ENCODE measurements at places on chromosomes 3 and 15.

DNA sequence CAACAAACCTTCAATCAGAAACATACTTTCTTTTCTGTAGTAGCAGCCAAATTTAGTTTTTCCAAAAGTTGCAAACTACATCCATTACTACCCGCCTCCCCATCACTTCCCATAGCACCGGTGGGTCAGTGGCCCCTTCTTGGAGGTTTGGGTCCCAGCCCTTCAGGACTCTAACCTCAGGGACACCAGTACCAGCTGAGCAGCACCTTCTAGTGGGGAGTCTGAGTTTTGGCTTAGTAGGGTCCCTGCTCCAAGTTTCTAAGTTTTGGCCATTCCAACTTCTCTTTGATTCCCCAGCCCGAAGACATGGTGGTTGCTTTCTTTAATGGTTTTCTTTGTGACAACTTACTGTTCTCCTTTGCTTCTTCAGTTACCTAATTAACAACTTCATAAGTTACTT is 160.6 kb downstream of the ECT2 start:
- no peak for DNase-seq

DNA sequence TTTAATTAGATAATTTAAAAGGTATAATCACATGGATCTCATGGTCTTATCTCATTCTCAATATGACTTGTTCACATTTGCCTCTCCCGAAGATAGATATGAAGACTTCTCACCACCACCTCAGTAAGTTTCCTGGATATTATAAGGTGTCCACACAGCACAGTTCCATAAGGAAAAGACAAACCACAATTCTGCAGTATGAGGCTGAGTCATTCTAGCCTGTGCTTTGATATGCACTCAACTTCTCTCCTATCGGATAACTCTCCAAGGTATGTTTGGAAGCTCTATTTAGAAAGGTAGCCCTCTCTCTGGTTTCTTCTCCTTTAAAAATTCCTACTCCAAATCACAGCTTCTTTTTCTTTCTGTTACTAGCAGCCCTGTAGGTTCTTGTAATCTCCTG is 612.8 kb downstream of the ZPLD1 start:
- DNase-seq: no peak

- DNase-seq: no peak
Measured at GRCh38 chr15:91542226-91542625, 311.3 kb upstream of the SLCO3A1 start.

- DNase-seq: no peak
Measured at GRCh38 chr3:101478980-101479379, 34.0 kb downstream of the SENP7 start.

DNA sequence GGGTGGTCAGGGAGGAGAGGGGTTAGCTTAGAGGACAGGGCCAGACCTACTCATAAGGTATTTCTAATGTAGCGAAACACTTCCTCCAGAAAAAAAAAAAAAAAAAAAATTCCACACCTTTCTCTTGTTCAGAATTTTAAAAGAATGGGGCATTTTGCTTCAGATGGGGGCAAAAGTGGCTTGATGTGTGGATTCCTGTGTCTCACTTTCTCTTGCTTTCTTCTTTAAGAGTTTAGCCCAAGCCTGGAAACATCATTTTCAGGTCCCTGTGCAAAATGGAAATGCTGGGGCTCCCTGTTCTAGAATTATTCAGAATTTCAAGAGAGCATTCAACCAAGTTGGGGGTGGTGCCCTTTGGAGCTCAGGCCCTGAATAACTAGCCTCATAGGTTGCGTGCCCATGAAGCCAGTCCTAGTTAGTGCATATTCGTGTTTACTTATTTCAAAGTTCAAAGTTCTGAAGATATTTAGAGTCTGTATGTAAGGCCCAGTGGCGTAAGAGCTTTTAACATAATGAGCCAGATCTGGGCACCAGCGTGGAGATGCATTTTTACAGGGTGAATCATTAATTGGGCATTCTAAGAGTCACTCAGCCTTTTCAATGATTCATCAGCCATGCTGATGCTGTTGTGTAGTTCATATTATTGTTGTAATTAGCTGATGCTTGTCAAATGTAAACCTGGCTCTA is 104.5 kb downstream of the RPLP1 start:
- no peak for DNase-seq

GRCh38 chr3:149813367-149814281 is 609 bp downstream of the RNF13 start:
- DNase-seq: no peak

- no peak for DNase-seq
Measured at GRCh38 chr3:156513619-156514018, 41.3 kb downstream of the SSR3 start.

DNA sequence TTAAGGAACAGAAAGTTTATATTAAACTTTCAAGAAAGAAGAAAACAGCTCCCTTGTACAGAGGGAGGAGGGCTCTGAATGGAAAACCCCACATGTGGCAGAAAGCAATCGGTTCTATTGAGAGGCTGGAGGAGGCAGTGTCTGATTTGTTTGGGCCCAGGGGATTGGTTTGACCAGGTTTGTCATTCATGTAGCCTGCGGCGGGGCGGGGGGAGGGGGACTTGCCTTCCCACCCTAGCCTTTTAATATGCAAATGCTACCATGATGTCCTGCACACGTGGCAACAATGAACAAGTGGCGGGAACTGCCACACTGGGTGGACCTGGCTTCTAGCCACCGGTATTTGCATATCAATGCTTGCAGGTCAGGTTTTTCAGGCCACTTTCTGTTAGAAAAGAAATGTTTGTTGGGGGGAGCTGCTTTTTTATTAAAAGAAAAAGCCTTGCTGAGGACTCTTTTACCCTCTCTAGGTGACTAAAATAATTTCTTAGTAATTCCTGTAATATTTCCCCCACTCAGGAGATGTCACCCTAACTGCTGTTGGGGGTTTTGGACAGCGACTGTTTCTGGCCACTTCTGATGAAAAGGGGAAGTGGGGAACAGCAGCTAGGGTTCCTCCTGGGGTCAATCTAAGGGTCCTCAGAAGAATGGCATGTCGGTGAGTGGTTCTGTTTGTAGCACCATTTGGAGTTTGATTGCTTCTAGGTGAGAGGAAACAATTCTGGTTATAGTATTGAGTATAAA is 691.2 kb downstream of the TBL1XR1 start:
- DNase-seq: no peak

GRCh38 chr3:44070841-44071546 is 170.7 kb upstream of the TOPAZ1 start:
- DNase-seq: no peak

- no peak for DNase-seq
Measured at GRCh38 chr15:76936671-76937070, 5.1 kb downstream of the RCN2 start.

- DNase-seq: peak; percentile 5
Measured at GRCh38 chr3:155870945-155871745, 695 bp downstream of the GMPS start.

DNA sequence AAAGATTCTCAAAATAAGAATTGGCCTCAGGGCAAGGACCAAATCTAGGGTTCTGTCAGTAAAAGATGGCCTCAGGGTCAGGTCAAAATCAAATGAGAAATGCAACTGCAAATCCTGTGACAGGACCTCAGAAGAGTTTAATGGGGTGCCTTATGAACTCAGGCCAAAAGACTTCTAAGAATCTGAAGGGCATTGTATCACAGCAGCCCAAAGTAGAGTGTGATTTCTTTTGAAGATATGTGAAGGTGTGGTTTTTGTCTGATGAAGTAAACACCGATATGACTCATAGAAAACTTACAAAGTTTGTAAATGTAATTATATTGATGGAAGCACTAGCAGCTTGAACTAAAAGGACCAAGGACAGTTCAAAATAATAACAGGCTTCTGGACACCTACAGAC is 966.1 kb downstream of the AGBL1 start:
- no peak for DNase-seq

- DNase-seq: no peak
Measured at GRCh38 chr3:126480861-126481260, 5.2 kb upstream of the ZXDC start.

- DNase-seq: no peak
Measured at GRCh38 chr15:66164788-66165187, 88.8 kb downstream of the MEGF11 start.

GRCh38 chr15:20106026-20106425 is 435.6 kb downstream of the GOLGA6L6 start:
- DNase-seq: no peak

DNA sequence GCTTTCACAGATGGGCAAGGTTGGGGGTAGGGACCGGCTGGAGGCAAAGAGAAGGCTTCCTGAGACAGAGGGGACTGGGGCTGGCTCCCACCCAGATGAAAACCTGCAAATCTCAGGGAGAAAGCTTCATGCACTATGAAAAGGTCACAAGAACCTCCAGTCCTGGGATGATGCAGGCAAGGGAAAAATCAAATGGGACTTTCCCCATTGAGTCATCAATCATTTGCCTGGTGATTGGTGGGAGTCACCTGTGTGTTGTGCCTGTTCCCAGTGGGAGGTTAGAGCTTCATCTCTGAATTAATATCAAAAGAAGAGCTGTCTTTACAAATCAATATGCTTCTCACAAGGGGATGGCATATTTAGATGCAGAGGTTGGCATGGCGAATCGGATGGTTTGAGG is 49.9 kb downstream of the CACNA1D start:
- DNase-seq: no peak

- no peak for DNase-seq
Measured at GRCh38 chr3:37862219-37862902, 681 bp downstream of the CTDSPL start.

DNA sequence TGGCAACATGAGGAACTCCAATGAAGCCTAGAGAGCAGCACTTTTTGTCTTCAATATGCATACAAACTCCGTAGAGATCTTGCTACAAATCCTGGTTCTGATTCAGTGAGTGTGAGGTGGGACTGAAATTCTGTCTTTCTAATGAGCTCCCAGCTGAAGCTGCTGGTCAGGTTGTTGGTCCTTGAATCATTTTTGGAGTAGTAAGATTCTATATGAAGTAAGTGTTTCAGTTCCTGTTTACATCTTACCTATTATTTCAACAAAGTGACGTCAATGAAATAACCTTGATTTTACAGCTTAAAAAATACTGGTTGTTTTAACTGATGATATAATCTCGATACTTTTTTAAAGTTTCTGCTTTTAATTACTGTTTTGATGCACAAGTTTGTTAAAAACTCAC is 33.9 kb downstream of the SHQ1 start:
- no peak for DNase-seq

GRCh38 chr15:99361545-99362185 is 110.4 kb downstream of the LRRC28 start:
- DNase-seq: no peak

GRCh38 chr3:153970047-153970446 is 151.1 kb upstream of the ARHGEF26 start:
- DNase-seq: no peak

- no peak for DNase-seq
Measured at GRCh38 chr15:71191296-71191695, 76.0 kb downstream of the THSD4 start.

- no peak for DNase-seq
Measured at GRCh38 chr3:54870423-54870822, 57.4 kb downstream of the LRTM1 start.

GRCh38 chr3:194042927-194043326 is 93.0 kb upstream of the HES1 start:
- no peak for DNase-seq

DNA sequence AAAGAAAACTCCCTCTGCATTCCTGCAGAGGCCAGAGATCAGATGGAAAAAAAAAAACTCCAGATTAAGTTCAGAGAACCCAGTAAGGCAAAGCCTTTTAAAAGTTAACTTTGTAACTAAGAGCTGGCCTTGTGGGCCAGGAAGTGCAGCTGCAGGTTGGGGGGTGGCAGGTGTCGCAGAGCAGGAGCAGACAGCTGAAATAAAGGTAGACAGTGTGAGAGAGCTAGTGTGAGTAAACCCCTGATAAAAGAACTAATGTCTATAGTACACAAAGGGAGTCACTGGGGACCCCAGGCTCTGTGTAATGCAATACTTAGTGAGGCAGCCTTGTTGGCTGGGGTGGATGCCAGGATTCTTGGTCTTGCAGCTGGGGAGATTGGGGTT is 42.1 kb downstream of the PPCDC start:
- no peak for DNase-seq

DNA sequence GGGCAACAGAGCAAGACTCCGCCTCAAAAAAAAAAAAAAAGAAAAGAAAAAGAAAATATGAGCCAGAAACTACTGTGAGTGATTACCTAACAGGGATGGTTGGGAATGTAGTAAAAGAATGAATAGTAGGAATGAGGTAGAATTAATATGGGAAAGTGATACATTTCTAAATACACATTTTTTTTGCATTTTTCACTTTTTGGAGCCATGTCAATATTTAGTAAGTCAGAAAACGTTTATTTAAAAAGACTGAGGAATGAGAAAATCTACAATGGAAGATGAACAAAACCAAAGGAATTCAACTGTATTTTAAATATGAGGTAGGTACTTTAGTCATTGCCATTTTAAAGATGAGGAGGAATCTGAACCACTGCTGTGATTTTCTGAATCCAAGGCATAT is 817.2 kb upstream of the CADM2 start:
- DNase-seq: no peak

DNA sequence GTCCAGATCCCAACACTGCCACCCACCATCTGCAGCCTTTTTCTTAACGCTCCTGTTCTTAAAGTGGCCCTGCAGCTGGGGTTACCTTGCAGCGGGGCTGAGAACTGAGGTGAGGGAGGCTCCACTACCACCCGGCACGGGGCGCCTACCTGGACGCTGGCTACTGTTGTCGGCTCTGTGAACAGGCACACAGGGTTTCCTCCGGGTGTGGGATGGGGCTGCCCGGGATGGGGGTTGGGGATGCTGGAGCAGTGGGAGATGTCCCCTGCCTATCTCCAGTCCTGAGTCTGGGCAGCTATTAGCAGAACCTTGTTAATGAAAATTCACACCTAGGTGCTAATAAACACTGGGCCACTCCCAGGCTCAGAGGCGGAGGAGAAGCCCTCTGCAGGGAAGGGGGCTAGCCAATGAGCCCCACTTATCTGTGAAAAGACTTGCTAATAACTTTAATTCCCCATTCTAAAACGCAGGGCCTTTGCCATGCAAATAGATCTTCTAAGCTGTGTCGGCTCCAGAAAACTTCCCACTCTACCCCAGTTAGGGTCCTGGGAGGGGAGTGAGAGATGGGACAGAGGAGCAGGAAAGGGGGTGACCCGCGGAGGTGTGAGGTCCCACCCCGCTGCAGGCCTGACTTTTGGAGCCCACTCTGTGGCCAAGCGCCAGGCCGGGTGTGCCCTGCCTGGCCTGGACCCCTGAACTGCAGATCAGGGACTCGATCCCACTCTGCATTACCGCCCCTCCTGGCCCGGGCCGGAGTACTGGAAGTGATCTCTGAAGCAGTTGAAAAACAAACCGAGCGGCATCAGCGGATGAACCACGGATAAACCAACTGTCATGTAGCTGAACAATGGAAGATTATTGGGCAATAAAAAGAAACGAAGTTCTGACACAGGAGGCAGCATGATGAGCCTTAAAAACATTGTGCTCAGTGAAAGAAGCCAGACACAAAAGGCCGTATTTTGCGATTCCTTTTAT is 3.1 kb downstream of the MESP1 start:
- no peak for DNase-seq

- no peak for DNase-seq
Measured at GRCh38 chr15:75358771-75359536, 9.5 kb downstream of the MAN2C1 start.

GRCh38 chr3:43525386-43525785 is 96.4 kb downstream of the ANO10 start:
- no peak for DNase-seq

- no peak for DNase-seq
Measured at GRCh38 chr15:31108836-31109235, 7.3 kb upstream of the TRPM1 start.

GRCh38 chr15:65818927-65819562 is 27.0 kb upstream of the DENND4A start:
- no peak for DNase-seq

GRCh38 chr15:46622851-46623250 is 988.0 kb downstream of the SQOR start:
- DNase-seq: no peak

- no peak for DNase-seq
Measured at GRCh38 chr15:89003865-89004725, 84.2 kb upstream of the ABHD2 start.
